Peyer's patch (tissue), 4 donors: ENCODE measurements at places on chromosomes 5 and 9. TPM values are rescaled to one million over a fixed set of nuclear protein-coding genes. Genes with fewer than 3 reads are reported as not detected.

Gene DIRAS2
- 2.2 TPM for total RNA-seq

Gene EXOSC3
- 43.0 TPM for total RNA-seq

Gene FCN2
- total RNA-seq, result not detected

Gene AGTPBP1
- total RNA-seq, result 11.0 TPM

Gene F2RL2
- total RNA-seq, result 3.3 TPM

Gene PCDHA3
- 0.27 TPM for total RNA-seq

Gene PRR16
- 3.3 TPM for total RNA-seq

Gene TAS2R1
- total RNA-seq, result not detected

Gene DAB2
- total RNA-seq, result 39.6 TPM

Gene CARD9
- 0.35 TPM for total RNA-seq
